ENCODE measurements at places on chromosomes 6 and 20. TPM values are rescaled to one million over a fixed set of nuclear protein-coding genes. Genes with fewer than 3 reads are reported as not detected.

The ULBP1 gene
- total RNA-seq: 1.0 TPM

The ULBP3 gene
- total RNA-seq: 4.2 TPM

The SLC22A2 gene
- 0.35 TPM for total RNA-seq

The GPR6 gene
- not detected for total RNA-seq

The PI3 gene
- total RNA-seq: not detected

DNA sequence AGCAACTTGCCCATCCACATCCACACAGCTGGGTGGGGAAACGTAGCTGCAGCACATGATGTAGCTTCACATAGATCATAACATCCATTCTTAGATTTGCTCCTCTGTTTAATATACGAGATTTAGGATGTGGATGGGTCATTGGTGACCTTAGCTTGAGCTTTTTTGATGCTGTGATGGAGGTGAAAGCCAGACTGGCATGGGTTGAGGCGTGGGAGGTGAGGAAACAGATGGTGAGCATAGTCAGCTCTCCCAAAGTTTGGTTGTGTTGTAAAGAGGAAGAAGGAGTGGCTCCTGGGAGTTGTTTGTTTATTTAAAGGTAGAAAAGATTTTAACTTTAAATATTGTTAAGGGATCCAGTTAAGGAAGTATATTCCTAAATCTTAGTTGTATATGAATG is 5.3 kb downstream of the ARFGEF2 start:
- no peak overlapping the region for H3K4me3 ChIP-seq
- H3K27me3 ChIP-seq: no peaks in the 10 kb centered on the region
- no peak overlapping the region for H3K27ac ChIP-seq
- H3K36me3 ChIP-seq: no peaks in the 10 kb centered on the region
- no peak for DNase-seq

The CCDC170 gene
- total RNA-seq: not detected

Measured in GM23338 (cell line).